Mesothelial cell of epicardium (in vitro differentiated cells): ENCODE measurements at places on chromosomes 3 and 15.

GRCh38 chr3:126152458-126152857, 27.9 kb downstream of the ALDH1L1 start:
- no peak for DNase-seq

DNA sequence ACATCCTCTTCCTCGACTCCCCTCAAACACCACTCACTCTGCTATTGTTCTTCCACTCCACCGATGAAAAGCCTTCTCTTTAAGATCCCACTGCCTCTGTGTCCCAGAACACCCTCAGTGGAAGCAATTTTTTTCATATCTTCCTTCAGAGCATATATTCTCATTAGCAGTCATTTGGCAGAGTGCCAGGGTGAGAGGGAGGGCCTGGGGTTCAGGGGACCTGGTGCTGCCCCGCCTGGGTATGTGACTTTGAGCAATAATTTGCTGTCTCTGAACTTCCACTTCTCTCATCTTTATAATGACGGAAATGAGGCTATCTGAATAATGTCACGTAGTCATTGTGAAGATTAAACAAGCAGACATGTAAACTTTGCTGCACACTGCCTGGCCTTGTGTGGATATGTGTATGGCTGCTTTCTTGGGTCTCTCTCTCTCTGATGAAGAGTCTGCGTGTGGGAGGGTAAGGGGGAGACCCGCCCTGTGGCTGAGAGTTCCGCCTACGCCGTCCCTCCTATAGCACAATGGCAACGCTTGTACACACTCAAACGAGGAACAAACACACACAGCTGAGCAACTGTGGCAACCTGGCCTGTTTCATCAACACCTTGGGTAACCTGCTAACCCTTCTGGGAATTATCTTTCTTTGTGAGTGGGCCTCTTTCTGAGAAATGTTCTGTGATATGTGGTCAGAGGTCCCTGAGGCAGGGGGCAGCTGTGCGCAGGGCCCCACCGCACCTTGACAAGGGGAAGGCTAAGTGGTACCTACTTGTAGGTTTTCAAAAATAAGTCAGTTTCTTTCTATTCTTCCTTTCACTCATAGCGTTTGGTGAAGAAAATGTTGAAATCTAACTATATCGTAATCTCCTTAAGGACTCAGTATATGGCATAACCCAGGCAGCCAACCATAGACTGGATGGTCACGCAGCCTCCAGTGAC, 369.8 kb downstream of the SV2B start:
- peak; percentile 40 for DNase-seq

GRCh38 chr3:11434017-11434526, 161.9 kb downstream of the ATG7 start:
- no peak for DNase-seq

GRCh38 chr3:151275091-151275490, 3.3 kb downstream of the P2RY14 start:
- no peak for DNase-seq

GRCh38 chr3:27553886-27554540, 69.8 kb upstream of the SLC4A7 start:
- no peak for DNase-seq

DNA sequence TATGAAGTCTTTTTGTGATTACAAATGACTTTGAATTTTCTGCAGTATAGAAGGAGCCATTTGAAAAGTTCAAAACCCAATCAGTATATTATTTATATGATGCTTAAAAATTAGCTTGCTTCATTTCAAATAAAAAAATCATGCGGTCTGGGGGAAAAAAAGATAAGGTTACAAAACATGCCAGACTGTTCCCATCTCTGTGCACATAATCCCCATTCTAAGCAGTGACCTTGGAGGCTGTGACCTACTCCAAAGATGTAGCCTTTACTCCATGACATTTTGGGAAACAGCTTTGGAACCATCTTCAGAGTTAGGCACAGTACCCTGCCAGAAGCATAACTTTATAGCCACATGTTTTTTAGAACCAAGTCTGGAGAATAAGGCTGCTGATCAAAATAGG, 447.7 kb upstream of the WNT5A start:
- no peak for DNase-seq

DNA sequence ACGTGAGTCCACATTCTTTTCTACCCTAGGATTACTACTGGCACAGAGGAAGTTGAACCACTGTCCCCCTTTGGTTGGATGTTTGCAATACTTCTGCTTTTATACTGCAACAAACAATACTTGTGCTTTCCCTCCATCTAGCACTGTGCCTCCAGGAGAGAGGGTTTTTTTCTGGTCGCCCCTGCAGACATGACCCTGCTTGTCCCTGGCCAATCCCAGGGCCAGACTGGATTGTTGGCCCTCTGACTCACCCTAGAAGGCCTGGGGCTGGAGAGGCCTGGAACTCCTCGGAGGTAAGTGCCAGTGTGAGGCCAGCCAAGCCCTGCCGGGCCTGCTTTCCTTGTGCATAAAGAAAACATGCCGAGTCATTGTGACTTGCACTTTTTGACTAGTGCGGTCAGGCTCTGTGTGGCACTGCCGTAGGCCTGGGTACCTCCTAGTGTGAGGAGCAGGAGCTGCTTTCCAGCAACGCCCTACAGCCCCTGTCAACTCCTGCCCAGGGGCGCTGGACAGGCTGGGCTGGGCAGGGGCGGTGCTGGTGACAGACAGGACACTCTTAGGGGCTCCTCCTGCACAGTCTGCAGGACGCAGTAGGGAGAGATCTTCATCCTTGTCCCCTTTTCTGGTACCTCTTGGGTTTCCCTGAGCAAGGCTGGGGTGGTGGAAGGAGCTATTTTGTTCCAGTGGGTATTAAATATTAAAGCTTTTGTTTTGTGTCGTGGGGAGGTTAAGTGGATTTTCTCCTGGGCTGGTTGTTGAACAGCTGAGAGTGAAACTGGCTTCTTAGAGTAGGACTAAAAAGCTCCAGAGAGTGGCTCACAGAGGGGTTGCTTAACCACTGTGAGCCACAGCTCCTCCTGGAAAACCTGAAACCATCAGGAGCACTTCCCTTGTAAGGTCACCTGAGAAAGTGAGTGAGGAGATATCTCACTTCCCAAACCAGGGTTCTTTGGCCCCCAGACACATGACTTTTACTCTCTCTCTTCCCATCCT, 14.4 kb upstream of the TKT start:
- DNase-seq: no peak

- no peak for DNase-seq
These were observed 8.9 kb downstream of the CFAP20DC start for GRCh38 chr3:59040902-59041301.

GRCh38 chr3:52763466-52763865, 7.3 kb downstream of the NEK4 start:
- no peak for DNase-seq

DNA sequence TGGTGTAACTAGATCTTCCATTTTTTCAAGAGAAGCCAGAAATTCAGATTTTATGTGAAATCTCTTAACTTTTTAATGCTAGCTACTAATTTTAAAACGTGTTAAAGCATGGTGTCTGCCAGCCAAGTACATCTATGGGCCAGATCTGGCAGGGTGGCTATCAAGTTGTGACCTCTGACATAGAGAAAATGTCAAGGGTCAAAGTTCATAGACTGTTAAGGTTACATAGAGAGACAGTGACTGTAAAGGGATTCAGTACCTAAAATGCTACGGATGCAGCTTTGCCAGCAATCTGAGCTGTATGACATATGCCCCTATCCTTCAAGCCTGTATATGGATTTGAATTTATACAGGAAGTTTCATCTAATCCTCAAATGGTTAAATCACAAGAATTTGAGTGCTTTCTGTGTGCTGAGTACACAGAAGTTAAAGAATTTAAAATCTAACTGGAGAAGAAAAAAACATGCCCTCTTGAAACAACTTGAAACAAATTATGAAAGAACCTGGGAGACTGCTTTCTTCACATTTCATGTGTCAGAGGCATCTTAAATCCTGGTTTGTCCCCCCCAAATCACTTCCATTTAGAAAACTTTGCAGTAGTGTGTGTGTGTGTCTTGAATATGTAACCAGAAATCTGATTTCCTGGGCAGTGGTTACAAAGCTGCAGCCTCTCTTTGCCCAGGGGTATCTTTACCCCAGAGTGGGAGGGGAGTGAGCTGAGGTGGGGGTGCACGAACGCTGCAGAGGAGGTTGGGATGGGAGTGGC, 895 bp upstream of the ARHGAP31 start:
- DNase-seq: no peak

- no peak for DNase-seq
These were observed 340.2 kb downstream of the LRRC3B start for GRCh38 chr3:26962492-26963360.

DNA sequence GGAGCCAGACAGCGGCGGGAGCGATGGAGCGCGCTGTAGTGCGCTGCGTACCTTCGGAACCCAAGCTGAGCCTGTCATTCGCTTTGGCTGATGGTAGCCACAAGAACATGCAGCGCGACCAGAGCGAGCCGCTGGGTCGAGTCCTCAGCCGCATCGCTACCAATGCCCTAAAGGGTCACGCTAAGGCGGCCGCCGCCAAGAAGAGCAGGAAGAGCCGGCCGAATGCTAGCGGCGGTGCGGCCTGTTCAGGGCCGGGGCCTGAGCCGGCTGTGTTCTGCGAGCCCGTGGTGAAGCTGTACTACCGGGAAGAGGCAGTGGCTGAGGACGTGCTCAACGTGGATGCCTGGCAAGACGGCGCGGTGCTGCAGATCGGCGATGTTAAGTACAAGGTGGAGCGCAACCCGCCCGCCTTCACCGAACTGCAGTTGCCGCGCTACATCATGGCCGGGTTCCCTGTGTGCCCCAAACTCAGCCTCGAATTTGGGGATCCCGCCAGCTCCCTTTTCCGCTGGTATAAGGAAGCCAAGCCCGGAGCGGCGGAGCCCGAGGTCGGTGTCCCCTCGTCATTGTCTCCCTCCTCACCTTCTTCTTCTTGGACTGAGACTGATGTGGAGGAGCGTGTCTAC, 498 bp downstream of the PDE12 start:
- no peak for DNase-seq

DNA sequence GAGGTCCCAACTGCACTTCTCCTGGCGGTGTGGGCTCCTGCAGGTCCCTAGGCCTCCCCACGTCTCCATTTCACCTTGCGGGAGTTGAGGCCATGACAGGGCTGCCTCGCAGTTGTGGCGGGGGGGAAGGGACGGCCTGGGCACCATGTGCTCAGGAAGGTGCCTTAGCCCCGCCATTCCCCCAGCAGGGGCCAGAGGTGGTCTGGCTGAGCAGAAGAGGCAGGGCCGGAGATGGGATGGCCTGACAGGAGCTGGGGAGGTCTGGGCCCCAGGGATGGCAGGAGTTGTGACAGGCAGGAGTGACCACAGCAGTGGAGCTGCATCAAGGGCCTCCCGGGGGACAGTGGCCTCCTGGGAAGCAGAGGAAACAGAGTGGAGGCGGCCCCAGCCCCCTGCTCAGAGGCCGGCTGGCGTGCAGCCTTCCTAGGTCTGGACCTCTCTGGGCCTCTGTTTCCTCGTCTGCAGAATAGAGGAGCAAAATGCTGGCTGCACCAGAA, 18.7 kb upstream of the KLF15 start:
- DNase-seq: no peak

- DNase-seq: no peak
These were observed 145.1 kb downstream of the NFKBIZ start for GRCh38 chr3:101994386-101994785.

DNA sequence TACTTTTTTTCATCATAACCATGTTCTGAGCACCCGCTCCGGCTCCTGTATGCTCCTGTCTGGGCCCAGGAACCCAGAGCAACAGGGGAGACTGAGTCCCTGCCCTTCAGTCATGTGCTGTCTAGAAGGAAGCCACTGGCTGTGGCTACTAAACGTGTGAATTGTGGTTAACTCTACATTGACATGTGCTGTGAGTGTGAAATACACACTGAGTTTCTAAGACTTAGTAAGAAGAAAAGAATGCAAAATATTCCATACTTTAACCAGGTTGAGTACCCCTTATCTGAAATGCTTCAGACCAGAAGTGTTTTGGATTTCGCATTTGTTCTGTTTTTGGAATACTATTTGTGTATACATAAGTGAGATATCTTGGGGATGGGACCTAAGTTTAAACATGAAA, 42.8 kb upstream of the CGNL1 start:
- DNase-seq: no peak

DNA sequence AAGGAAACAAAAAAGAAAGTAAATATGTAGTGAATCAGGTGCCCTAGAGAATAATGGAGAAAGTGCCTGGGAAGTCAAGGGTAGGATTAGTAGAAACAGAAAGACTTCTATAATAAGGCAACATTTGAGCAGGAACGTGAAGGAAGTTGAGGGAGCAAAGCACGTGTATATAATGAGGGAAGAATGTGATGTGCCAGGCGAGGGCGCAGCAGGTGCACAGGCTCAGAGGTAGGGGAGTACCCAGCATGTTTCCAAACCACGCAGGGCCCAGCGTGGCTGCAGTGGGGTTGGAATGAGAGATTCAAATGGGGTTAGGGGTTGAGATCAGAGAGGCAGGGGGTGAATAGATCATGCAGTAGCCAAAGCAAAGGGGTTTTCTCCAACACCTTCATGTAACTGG, 91.9 kb upstream of the VGLL4 start:
- DNase-seq: no peak

- DNase-seq: no peak
These were observed 31.7 kb upstream of the CMTM7 start for GRCh38 chr3:32359766-32360492.

DNA sequence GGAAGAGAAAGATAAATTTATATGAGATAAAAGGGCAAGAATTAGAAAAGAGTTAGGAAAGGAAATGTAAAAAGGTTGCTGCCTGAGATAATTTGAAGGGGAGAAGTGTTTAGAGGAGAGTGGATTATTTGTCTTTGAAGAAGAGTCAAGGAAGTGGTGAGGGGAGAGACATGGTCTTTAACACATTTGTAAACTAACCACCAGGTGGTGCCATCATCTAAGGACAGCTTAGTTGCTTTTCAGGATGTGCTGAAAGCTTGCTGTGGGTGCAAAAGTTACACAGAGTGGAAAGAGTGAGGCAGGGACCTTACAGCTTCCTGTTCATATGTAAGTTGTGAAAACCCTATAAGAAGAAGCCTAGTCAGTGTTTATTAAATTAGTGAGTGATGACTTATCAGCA, 114.1 kb upstream of the DNAJC19 start:
- no peak for DNase-seq
